ENCODE measurements at places on chromosomes 11 and 22.

GRCh38 chr22:42131562-42131961 is 952 bp upstream of the CYP2D6 start:
- DNase-seq = no peak

DNA sequence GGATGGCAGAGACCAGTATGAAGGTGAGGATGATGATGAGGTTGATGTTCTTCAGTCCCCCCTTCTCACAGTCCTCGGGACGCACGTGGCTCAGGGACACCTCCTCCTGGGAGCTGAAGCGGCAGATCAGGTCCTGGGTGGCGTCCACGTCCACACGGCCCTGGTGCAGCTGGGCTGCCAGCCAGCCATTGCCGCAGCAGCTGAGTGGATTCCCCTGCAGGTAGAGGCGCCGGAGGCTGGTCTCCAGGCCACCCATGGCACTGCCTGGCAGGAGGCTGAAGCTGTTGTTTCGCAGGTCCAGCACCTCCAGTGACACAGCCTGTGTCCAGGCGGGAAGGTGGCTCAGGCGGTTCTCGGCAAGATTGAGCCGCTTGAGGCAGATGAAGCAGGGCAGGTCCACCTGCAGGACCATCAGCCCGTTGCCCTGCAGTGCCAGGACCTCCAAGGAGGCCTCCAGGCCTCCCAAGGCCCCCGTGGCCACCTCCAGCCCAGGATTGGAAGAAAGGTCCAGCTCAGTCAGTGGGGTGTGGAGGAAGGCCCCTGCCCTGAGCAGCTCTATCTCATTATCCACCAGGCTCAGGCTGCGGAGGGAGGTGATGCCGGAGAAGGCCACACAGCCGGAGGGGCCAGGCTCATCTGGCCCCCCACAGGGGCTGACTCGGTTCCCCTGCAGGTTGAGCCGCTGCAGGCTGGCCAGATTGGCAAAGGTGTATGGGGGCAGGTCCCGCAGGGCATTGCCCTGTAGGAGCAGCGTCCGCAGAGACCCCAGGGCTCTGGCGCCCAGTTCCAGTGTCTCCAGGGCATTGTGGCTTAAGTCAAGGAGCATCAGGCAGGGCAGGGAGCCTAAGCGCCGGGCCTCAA is 10.6 kb downstream of the LRRC32 start:
- DNase-seq = no peak

DNA sequence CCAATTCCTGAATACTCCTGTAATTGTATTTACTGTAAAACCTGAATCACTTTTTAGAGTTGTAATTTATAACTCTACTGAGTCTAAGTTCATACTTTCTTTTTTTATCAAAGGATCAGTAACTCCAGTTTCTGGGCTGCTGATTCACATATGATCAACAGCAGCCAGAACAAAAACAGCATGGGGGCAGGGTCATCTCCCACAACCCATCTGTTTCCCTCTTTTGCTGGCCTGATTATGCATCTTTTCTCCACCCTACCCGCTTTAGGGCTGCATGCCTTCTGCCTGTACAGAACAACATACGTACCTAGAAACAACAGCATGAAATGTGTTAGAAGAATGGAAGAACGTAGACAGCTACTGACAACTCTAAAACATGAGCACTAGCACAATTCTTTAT is 76.0 kb downstream of the MRTFA start:
- DNase-seq = no peak

DNA sequence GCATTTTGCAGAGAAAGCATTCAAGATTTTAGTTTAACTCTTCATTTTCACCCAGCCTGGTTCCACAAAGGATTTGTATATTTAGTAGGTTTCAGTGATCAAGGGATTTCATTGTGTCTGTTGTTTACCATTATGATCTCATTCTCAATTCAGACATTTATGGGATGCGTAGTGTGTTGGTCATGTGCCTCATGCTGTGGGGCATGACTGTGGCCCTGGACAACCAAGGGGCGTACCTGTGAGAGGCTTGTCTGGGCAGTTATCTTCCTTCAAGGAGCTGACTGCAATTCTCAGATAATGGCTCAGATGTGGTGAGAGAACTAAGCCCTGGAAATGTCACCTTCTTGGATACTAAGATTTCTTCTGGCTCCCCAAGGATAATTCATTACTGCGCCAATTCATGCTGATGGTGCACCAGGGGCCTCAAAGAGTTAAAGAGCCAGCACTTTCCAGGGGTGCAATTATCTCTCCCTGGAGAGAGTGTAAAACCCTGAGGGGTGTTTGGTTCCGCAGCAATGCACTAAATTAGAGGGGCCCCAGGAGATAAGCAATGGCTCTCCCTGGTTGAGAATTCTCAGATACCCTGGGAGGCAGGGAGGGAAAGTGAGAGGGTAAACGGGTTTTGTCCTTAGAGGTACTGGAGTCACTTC is 32.2 kb downstream of the SLC6A5 start:
- no peak for DNase-seq

GRCh38 chr22:35643991-35644390 is 4.3 kb upstream of the APOL6 start:
- no peak for DNase-seq

DNA sequence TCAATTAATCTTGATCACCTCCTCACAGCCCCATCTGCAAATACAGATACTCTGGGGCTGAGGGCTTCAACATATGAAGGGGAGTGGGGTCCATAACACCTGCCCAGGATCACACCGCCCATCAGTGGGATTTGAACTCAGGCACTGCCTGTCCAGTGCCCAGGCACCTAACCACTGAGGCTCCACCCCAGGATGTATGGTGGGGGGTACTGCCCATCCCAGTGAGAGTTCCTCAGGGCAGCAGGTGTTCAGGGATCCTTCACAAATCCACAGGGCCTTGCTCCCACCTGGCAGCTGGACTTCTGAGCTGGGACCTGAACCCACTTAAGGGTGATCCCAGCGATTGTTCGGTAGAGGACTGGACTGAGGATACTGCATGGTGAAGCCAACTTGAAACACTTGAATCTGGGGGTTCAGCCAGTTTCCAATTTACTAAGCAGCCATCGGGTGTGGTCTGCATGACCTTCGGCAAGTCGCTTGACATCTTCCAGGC is 33.3 kb downstream of the PRDM11 start:
- no peak for DNase-seq

DNA sequence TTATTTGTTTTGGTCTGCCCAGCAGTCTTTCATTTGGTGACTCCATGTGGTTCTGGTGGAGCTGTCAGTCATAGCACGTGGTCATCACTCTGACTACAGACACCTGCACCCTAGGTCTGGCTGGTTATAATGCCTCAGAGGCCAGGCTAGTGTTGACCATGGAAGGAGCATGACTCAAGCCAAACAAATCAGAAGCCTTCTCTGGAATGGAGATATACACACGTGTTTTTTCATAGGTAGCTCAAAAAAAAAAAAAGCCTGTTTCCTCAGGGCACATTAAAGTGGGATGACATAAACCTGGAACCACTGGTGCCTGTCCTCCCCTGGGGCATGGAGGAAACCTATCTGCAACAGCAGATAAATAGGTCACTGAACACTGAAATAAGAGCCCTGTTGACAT is 8.1 kb upstream of the PLAAT3 start:
- no peak for DNase-seq

- no peak for DNase-seq
Observed at GRCh38 chr11:78763664-78764063, 189.0 kb upstream of the NARS2 start.

DNA sequence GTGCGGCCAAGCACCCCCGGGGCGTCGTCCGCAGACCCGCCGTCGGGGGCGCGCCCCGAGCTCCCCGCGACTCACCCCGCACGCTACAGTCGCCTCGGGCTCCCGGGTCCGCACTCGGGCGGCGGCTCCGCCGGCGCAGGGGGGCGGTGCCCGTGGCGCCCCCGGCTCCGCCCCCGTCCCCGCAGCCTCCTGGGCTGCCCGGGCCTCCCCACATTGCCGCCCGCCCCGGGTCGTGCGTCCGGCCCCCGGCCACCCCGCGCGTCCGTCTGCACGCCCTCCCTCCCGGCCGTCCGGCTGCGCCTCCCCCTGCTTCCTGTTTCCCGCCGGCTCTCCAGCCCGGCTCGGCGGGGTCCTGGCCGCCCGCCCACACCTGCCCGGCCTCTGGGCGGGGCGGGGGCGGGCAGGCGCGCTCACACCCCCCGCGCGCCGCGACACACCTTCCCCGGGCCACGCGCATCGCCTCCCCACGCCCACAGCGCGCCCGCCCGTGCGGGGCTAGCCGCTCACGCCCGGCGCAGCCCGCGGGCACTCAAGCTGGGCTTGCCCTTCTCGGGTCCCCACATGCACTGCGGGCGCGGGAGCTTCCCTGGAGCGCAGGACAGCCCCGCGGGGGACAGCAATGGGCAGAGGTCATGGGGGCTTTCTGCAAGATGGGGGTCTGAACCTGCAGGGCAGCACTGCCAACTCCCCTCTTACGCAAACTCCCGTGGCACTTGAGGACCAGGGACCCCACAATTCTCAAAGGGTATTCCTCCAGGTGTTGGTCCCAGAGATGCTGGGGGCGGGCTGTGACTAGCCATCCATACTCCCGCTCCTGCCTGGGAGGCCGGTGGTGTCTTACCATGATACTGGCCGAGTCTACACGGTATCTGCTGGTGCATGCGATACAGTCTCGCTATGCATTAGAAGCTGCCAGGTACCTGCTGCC is at the start of gene CARD10:
CARD10 (minus strand) TSS at position 148 of the 928 bp plus-strand sequence. CDS start 215 bp downstream, outside the sequence.
- DNase-seq = peak; percentile 10

- peak; percentile 73 for DNase-seq
Observed at GRCh38 chr22:37623075-37624016, 14.7 kb downstream of the GGA1 start.

GRCh38 chr11:18865951-18866350 is 73.3 kb downstream of the MRGPRX1 start:
- no peak for DNase-seq

- DNase-seq = no peak
Observed at GRCh38 chr22:37133304-37134018, 16.3 kb downstream of the IL2RB start.

GRCh38 chr11:61476371-61476770 is 32.2 kb upstream of the LRRC10B start:
- DNase-seq = no peak

GRCh38 chr11:9973921-9974320 is 310.0 kb downstream of the SWAP70 start:
- DNase-seq = no peak

DNA sequence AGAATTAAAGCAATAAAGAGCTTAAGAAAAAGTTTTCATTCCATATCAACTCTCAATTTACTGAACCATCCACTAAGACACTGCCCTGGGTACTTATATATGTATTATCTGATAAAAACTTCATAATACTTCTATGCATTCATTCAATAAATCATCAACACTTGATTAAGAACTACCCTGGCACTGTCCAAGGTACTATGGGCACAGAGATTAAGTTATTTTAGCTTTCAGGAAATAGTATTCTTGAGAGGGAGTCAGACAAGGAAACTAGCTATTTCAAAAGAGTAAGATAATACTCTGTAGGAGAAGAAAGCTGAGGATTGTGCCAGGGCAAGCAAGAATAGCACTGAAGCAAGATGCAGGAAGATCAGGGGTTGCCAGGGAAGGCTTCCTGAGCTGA is 640.8 kb downstream of the FAM181B start:
- no peak for DNase-seq

DNA sequence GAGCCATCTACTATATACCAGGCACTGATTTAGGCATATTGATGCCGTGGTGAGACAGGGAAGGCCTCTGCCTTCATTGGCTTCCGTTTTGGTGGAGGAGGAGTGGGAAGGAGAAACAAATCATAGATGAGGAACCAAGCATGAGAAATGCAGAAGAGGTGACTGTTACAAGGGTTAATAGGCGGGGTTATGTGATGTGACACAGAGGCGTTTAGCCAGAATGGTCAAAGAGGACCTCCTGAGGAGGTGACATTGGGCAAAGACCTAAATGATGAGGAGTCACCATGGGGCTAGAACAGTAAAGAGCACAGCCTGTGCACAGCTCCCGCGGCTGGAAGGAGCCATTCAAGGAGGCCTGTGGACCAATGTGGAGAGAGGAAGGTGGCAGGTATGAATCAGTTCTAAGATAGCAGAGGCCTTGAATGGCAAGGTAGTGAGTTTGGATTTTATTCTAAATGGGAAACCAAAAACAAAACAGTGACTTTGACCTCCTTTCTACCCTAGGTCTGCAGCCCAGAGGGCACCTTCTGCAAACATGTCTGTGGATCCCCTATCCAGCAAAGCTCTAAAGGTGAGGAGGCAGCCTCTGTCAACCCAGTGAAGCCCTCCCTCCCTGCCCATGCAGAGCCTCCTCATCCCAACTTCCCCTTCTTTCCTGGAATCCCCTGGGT is 11.7 kb downstream of the MAFF start:
- no peak for DNase-seq

GRCh38 chr11:107951155-107951554 is 22.9 kb downstream of the RAB39A start:
- no peak for DNase-seq

DNA sequence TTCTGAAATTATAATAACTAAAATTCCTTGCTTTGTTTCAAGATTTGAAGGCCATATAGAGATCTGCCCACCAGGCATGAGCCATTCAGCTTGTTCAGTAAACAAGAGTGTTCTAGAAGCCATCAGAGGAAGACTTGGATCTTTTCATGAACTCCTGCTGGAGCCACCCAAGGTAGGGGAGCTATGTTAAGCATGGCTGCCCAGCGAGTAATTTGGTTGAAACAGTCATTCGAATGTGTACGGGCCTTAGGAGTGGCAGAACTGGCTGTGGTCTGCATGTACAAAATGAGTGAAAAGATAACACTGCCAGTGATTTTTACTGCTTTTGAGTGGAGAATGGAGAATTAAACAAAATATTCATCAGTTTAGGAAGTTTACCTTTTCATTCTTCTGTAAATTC is 103.7 kb downstream of the PPP6R3 start:
- DNase-seq = no peak

DNA sequence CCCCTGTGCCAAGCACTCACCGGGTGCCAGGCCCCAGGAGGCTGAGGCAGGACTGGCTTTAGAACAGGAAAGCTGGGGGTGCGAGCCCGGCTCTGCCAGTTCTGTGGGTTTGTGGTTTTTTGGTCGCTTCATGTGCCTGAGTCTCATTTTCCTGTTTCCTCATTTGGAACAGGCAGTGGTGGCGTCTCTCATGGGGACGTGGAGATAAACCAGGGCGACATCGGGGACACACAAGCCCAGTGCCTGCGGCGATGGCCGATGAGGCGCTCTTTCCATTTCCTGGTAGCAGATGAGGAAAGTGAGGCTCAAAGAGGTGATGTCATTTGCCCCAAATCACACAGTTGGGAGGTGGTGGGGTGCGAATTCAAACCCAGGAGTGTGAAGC is 20.8 kb upstream of the CHKA start:
- peak; percentile 59 for DNase-seq

DNA sequence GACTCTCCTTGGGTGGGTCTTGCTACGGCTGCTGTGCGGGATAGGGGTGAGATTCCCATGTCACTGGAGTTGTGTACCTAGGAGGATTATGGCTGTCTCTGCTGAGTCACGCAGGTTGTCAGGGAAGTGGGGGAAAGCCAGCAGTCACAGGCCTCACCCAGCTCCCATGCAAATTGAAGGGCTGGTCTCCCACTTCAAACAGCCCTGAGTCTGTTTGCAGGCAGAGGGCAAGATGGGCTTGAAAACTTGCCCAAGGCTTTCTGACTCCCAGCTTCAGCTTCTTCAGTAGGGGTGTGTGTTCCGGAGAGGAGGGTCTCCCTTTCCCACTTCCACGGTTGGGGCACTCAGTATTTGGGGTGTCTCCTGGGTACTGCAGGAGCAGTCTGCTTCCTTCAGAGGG is 10.9 kb upstream of the SC5D start:
- DNase-seq = no peak

GRCh38 chr11:133360860-133361688 is 171.2 kb downstream of the OPCML start:
- DNase-seq = no peak

- DNase-seq = no peak
Observed at GRCh38 chr11:35216962-35217678, 78.1 kb downstream of the CD44 start.

GRCh38 chr11:18564149-18564548 is 24.4 kb downstream of the UEVLD start:
- no peak for DNase-seq
